ENCODE measurements at places on chromosomes 11 and 22.

- no peak for DNase-seq
These were observed 352.2 kb downstream of the METTL15 start for GRCh38 chr11:28460348-28460747.

GRCh38 chr11:103947546-103947919, 88.9 kb upstream of the DDI1 start:
- DNase-seq: no peak

DNA sequence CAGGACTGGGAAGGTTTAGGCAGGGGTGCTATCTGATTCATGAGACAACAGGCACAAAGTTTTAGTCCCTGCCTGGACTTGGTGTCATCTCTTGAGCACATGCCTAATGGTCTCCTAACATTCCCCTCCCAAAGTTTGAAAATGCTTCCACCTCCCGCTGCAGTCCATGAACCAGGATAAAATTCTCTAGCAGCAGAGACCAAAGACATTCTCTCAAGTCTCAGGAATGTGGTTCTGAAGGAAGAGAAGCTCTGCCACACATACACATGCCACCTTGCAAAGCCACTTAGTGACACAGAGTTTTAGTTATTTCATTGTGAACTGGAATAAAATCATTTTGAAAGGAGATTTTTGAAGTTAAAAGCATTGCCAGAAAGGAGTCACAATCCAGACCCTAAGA, 15.5 kb downstream of the OR51B6 start:
- no peak for DNase-seq

DNA sequence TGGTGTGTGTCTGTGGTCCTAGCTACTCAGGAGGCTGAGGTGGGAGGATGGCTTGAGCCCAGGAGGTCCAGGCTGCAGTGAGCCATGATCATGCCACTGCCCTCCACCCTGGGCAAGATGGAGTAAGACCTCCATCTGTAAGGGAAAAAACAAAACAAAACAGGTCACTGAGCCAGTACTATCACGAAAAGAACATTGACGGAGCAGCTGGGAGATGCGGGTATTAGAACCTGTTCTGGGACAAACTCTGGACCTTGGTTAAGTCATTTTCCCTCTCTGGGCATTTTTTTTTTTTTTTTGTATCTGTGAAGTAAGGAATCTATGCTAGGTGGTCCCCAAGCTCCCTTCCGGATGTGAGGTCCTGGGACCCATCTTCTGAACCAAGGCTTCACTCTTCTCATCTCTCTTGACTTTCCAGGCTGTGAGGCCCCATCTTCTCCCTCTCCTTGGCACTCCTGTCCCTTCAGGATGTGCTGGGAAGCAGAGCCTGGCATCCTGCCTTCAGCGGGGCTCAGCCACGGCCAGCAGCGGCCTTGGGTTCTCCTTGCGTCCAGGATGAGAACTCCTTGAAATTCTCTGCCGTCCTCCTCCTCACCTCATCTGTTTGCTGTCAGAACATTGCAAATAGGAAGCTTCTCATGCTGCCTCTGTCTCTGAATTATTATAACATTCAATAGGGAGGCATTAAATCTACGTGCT, 130.8 kb downstream of the GRIK4 start:
- DNase-seq: no peak

DNA sequence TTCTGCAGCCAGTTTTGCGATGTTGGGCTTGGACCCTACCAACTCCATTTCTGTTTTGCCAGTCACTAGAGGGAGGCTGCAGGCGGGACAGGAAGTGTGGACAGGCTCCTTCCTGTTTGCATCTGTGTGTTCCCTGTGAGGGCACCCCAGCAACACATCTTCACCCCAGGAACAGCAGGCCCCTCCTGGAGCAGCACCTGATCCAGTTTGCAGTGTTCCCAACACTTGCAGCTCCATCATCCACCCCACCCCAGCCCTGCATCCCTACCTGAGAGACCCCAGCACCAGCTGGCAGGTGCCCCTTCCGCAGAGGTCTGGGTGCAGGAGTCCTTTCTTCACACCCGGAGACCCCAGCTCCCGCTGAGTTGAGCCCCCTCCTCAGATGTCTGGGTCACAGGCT, 7.4 kb upstream of the VSIG10L2 start:
- DNase-seq: no peak

DNA sequence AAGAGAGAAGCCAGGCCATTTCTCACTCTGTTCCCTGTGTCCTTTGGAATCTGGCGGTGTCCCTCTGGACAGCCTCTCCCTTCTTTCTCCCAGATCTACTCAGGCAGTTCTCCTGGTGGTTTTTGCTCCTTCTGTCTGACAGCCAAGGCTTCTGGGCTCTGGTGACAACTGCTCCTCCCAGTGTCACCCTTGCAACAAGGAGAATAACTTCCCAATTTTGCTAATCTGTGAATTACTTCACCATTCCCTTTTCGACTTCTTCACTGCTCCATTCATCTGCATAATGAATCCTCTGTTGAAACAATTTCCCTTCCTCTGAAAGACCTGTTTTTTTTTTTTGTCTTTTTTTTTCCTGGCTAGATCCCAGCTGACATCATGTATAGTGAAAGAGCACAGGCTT, 56.3 kb upstream of the PDE3B start:
- DNase-seq: no peak

GRCh38 chr11:6205366-6205765, at the start of gene C11orf42:
Gene C11orf42 (plus strand): TSS chr11:6205557. CDS start chr11:6205616, 59 bp downstream.
- no peak for DNase-seq

DNA sequence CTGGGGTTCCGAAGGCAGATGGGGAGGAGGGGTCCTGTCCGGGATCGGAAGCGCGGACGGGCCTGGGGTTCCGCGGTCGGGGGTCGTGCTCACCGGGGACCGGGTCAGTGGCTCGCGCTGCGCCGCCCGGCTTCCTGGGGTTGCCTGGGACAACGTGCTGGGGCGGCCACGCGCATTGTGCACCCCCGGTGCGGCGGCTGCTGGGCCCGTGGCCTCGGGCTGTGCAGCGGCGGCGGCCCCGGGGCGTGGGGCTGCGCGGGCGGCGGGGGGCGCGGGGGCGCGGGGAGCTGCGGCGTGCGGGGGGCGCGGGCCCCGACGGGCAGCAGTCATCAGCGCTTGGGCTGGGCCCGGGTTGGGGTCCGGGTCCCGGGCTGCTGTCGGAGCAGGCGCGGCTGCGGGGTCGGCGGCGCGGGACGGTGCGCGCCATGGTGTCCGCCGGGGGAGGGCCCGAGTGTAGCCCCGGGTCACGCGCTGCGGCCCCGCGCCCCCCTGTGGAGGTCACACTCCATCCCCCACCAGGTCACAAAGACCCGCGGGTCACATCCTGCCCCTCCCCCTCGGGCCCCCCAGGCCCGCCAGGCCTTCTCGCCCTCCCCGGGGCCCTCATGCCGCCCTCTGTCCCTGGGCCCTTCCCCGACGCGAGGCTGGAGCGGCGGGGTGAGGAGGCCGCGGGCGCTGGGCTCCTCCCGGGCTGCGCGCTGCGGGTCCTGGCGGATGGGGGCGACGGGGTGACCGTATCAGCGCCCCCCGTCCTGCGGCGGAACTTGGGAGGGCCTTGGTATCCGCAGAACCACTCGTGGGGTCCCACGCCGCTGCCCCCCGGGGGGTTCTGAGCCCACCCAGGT, at the start of gene TTLL8:
TTLL8 (minus strand) TSS at position 238 of the 845 bp plus-strand sequence.
- DNase-seq: no peak

GRCh38 chr11:112901924-112902323, 59.3 kb upstream of the NCAM1 start:
- DNase-seq: no peak

- no peak for DNase-seq
These were observed 16.1 kb upstream of the SEC14L4 start for GRCh38 chr22:30521368-30522156.

DNA sequence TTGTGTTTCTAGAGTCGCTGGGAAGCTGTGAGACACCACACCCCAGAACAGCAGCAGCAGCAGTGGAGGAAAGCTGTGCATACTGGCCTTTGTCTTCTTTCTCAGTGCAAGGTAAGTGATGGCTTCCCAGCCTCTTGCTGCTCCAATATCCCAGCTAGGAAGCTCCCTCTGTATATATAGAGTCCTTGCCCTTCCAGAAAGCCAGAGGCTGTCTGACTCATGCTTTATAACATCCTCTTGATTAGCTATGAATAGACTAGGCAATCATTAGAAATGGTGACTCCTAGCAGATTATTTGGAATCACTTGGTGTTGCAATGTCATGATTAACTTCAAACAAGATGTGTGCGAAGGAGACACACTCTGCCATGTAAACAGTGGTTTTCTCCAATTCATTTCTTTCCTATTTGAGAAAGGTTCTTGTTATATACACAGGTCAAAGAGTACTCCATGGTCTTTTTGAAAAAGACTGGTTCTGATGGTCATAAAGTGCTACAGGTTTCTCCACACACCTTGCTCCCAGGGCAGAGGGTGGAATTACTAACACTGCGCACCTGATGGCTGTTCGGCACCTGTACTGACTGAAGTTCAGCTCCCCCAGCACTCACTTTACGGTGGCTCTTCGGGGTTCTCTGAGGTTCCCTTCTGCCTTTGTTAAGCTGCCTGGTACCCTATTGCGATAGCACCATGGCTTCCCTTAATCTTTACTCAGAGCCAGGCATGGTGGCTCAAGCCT, at the start of gene MMP1:
MMP1 (minus strand) TSS at position 149 of the 735 bp plus-strand sequence; CDS start at position 81, 68 bp downstream.
- DNase-seq: no peak

DNA sequence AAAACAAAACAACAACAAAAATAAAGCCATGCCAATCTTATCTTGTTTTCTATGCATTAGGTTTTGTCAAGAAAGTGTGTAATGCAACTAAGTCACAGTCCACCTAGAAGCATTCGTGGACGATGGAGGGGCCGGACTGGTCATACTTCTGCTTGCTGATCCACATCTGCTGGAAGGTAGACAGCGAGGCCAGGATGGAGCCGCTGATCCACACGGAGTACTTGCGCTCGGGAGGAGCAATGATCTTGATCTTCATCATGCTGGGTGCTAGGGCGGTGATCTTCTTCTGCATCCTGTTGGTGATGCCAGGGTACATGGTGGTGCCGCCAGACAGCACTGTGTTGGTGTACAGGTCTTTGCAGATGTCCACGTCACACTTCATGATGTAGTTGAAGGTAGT, 18.3 kb upstream of the EP300 start:
- DNase-seq: no peak

- DNase-seq: no peak
These were observed 1.5 kb downstream of the ZNRF3 start for GRCh38 chr22:28884747-28885350.

DNA sequence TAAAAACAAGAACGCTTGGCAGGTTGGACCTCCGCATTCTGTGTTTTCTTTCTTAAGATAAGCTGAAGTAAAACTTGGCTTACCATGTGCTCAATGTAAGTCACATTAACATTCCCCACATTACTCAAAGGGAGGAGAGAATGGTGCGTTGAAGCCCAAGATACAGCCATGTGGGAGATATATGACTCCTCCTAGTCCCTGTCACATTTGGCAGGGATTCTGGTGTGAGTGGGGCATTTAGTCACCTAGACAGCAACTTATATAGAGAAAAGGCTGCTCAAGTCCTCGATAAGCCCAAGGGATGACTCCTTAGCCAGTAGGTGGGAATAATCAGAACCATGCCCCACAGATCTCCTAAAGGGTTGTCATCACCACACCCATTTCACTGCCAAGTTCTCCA, 4.6 kb downstream of the PRSS23 start:
- no peak for DNase-seq

DNA sequence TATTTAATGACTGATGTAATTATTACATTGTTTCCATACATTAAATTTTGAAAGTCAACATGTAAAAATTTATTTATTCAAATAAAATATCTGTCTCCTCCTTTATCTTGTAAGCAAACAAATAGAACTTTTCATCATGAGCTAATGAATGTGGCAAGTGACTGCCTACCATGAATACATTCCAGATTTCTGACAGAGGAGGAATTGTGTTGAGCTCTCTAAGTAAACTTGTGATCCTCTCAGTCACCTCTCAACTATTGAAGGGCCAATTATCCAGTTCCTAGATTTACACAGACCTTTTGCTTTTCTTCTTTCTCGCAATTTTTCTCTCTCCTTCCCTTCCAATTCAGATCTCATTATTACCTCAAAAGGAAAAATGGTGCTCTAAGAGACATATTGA, 21.5 kb downstream of the PRRG4 start:
- DNase-seq: no peak

GRCh38 chr22:45887202-45888131, 89.5 kb downstream of the WNT7B start:
- no peak for DNase-seq

- no peak for DNase-seq
These were observed 18.7 kb upstream of the LRP5 start for GRCh38 chr11:68293708-68294107.

DNA sequence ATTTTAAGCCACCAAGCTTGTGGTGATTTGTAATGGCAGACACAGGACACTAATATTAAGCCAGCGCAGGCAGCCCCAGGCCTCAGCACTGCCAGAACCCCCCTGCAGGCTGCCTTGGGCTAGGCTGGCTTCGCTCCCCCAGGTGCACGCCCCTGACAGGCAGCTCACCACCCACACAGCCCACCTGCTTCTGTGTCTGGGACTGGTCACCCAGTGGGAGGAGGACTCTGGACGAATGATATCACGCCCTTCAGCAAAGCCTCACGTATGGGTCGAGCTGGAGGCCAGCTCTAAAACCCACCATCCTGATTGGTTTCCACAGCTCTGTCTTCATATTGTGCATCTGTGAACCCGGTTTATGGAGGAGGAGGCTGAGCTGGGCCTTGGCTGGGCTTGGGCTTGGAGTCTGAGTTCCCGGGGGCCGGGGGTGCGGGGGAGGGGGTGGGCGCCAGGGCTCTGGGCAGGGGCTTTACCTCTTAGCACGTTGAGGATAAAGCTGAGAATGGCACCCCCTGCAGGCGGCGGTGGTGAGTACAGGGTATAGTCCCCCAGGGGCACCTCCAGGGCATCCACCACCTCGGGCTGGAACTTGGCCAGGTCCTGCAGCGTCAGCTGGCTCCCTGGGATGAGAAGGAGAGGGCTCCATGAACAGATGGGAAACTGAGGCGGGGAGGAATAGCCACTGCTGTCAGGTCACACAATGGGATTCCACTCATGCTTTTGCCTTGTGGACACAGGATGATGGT, 13.8 kb downstream of the GGT5 start:
- peak; percentile 52 for DNase-seq

All from activated naive CD4-positive, alpha-beta T cell (primary cell).